ENCODE measurements at places on chromosomes 2 and 18.

GRCh38 chr18:50289108-50289443 lies 1.6 kb upstream of the CXXC1 start:
- no peak for DNase-seq

GRCh38 chr18:56532176-56532840 lies 106.1 kb downstream of the TXNL1 start:
- no peak for DNase-seq

DNA sequence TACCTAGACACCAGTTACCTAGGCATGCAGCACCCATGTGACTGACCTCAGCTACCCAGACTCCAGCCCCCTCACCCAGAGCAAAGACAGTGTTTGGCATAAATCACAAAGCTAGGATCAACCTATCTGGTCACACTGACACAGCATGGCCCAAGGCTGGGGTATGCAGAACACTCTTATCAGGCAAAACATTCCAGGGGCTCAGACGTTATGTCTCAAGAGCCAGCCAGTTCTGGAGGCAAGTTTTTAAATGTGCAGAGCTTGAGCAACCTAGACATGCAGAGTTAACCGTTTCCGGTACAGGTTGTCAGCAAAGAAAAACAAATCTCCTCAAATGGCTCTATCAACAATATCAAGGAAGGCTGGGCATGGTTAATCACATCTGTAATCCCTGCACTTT lies 92.8 kb downstream of the AP1S3 start:
- DNase-seq = no peak

GRCh38 chr2:218880102-218880858 lies at the start of gene WNT10A:
Gene WNT10A (plus strand): TSS chr2:218880852. CDS start chr2:218880996, 144 bp downstream.
- DNase-seq = peak; percentile 57

GRCh38 chr18:42025974-42026625 lies 71.1 kb downstream of the PIK3C3 start:
- DNase-seq = no peak

DNA sequence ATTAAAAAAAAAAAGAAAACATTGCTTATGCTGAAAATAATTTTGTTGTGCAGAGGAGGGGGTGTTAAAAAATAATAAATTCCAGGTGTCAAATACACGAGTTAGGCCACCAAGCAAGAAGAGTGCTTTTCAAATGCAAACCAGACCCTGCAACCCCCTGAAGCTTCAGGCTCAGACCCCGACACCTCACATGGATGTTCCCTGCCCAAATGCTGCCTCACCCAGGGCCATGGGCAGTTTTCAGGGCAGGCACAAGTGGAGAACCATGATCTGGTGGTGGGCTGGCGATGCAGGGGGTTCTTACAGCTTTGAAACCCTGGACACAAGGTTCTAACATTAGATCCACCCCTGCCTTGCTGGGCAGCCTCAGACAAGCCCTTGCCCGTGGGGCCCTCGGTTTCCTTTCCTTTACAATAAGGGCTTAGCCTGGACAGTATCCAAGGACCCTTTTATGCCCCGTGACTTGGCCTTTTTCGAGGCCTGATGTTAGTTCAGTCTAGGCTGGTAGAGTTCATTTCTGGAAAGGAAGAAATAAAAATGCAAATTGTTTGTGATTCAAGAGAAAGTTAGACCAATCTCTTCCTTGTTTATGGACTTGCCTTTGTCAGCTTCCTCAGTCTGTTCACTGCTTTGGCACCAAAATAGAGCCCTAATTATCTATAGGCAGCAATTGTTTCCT lies 168.7 kb downstream of the DDX1 start:
- no peak for DNase-seq

GRCh38 chr2:231530099-231531011 lies at the start of gene NMUR1:
Gene NMUR1 (minus strand): TSS chr2:231530445. CDS start chr2:231530361, 84 bp downstream.
- DNase-seq = peak; percentile 56

- no peak for DNase-seq
These were observed 211.7 kb upstream of the LRATD1 start for GRCh38 chr2:14420851-14421250.

- DNase-seq = no peak
These were observed 10.4 kb upstream of the COL3A1 start for GRCh38 chr2:188963741-188964140.

- no peak for DNase-seq
These were observed 75.8 kb downstream of the NAT8 start for GRCh38 chr2:73566288-73566878.

DNA sequence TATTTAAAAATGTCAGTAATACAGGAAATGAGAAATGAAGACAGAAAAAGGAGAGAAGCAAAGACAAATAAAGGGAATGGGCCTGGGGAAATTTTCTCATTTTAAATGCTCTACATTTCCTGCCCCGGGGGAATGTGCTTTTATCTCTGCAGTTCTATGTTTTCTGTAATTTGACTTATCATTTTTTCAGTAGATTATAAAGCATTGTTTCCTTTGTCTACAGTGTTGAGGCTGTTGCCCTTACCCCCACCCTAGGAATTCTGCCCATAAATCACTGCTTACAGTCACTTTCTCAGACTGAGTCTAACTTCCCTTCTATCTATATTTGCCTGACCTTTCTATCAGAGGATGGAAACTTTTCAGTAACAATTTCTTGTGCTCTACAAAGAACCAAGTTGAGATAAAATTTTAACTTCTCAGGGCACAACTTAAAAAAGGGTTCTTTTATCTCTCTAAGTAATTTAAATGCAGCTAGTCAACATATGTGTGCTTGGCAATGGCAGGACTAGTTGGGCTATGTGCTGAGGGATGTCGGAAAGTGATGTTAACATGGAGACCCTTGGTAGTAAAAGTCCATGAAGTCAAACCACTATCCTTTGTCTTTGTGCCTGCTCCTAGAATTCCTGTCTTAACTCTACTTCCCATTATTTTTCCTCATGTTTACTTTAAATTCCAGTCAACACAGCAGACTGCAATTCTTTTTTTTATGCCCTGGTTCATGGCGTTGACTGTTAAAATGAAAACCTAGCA lies 146.5 kb upstream of the MMADHC start:
- no peak for DNase-seq

- DNase-seq = no peak
These were observed 28.3 kb downstream of the MAP3K2 start for GRCh38 chr2:127359520-127359919.

GRCh38 chr2:149068996-149069888 lies 30.7 kb downstream of the LYPD6B start:
- no peak for DNase-seq

GRCh38 chr2:192513575-192513974 lies 318.8 kb upstream of the TMEFF2 start:
- DNase-seq = no peak

- no peak for DNase-seq
These were observed 28.3 kb upstream of the ITGB6 start for GRCh38 chr2:160228141-160228917.

- no peak for DNase-seq
These were observed 44.4 kb upstream of the LRRTM1 start for GRCh38 chr2:80348953-80349352.

- no peak for DNase-seq
These were observed 11.3 kb upstream of the CHRNA1 start for GRCh38 chr2:174775571-174775980.

GRCh38 chr2:118325321-118325955 lies 237.2 kb downstream of the INSIG2 start:
- DNase-seq = no peak

DNA sequence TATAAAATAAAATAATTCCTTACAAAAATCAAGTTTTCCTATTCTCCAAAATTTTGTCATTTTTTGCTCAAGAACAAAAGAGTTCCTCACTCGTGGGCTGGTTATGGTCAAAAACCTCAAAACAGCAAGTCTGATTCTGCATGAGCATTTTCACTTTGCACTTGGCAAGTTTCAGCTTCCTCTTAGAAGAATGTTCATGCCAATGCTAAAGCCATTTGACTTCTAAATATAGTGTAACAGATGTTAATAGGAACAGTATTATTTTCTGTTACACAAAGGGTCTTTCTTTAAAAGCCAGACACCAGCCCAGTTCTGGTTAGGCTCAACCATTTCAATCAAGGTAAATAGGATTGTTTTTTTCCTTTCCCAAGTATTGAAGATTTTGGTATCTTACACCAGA lies 261.3 kb upstream of the CCDC68 start:
- no peak for DNase-seq

- DNase-seq = no peak
These were observed 16.0 kb upstream of the MSGN1 start for GRCh38 chr2:17800219-17800618.

All from stimulated activated CD8-positive, alpha-beta memory T cell treated with anti-CD3 and anti-CD28 coated beads, Interleukin-7, amount 100 ng/mL, for 1 hour (primary cell).